CD4-positive, alpha-beta memory T cell (primary cell): ENCODE measurements at places on chromosomes 11 and 22.

DNA sequence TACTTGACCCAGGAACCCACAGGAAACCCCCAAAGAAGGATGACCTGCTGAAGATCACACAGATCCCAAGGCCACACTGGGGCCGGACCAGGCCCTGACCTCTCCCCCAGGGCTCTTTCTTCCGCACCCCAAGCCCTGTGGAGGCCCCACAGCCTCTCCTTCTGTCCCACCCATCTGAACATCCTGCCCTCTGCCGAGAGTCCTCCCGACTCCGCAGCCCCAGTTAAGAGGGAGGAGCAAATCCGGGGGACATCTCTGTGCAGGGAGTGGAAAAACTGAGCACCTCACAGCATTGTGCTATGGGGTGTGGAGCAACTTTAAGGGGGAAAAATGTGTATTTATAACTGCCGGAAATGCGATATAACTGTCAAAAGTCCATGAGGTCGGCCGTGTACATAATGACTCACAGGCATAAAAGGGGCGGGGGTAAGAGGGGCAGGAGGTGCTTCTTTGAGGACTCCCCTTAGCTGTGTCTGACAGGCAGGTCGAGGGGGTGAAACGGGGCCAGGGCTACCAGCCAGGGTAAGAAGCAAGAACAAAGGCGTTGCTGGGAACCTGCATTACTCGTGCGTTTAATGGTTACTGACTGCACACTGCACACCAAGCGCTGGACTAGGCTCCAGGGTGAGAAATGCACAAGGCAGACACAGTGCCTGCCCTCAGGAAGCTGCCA is 57.2 kb downstream of the WNT11 start:
- no peak for DNase-seq

DNA sequence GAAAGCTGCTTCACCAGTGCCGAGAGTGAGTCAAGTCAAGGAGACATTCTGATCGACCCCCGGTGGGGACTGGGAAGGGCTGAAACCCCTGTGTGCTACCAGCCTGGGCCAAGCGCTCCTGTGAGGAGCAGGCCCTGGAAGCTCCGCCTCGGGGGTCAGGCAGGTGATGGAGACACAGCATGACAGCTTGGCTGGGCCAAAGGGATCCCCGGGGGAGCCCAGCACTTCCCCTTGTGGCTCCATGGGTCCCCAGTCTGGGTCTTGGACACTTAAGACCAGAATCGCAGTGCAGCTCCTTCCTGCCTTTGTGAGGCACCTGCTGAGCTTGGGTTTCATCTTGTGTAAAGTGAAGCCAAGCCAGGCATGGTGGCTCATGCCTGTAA is 89.2 kb downstream of the MORC2 start:
- no peak for DNase-seq

- no peak for DNase-seq
These were observed 68.9 kb downstream of the MTMR3 start for GRCh38 chr22:29951791-29952413.

GRCh38 chr11:78195917-78196560 is 7.3 kb downstream of the USP35 start:
- no peak for DNase-seq

- DNase-seq, result no peak
These were observed 421 bp downstream of the SLC15A3 start for GRCh38 chr11:60951606-60951903.

DNA sequence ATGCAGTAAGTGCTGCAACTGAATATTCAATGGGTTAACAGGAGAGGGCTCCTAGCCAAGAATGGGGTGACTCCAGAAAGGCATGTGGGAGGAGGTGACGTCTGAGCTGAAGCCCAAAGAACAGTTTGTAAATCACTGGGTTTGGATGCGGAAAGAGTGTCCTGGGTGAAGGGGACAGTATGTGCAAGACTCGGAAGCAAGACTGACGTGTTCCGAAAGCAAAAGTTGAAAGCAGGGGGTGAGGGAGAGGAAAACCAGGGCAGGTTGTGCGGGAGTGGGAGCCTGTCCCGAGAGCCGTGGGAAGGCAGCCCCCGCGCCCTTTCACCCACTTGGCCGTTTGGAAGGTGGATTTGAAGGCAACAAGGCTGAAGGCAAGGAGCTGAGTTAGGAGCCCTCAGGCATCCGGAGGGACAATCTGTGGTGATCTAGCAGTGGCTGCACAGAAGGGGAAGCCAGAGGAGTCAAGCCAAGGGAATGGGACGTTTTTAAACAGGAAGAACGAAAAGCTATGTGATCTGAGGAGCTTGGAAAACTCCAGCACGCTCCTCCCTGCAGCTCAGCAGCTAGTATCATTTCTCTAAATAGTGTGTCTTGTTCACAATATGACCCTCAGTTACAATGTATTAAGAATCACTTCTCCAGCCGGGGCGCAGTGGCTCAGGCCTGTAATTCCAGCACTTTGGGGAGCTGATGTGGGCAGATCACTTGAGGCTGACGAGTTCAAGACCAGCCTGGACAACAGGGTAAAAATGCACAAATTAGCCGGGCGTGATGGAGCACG is 7.7 kb downstream of the SLC25A18 start:
- no peak for DNase-seq

DNA sequence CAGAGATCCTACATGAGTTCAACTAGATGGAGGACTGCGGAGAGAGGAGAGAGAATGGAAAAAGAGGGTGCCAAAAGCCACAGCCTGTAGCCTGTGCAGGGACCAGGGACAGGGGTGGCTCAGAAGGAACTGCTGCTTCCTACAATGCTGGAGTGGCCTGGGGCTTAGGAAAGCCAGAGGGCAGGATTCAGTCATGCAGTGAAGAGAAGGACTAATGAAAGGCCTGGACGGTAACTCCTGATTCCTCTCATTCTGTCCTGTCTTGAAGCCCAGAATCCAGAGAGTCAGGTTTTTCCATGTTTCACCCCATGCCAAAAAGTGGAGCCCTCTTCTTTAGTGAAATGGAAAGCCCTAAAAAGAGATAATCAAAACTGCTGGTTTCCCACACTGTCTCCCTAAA is 48.4 kb upstream of the INCENP start:
- no peak for DNase-seq

DNA sequence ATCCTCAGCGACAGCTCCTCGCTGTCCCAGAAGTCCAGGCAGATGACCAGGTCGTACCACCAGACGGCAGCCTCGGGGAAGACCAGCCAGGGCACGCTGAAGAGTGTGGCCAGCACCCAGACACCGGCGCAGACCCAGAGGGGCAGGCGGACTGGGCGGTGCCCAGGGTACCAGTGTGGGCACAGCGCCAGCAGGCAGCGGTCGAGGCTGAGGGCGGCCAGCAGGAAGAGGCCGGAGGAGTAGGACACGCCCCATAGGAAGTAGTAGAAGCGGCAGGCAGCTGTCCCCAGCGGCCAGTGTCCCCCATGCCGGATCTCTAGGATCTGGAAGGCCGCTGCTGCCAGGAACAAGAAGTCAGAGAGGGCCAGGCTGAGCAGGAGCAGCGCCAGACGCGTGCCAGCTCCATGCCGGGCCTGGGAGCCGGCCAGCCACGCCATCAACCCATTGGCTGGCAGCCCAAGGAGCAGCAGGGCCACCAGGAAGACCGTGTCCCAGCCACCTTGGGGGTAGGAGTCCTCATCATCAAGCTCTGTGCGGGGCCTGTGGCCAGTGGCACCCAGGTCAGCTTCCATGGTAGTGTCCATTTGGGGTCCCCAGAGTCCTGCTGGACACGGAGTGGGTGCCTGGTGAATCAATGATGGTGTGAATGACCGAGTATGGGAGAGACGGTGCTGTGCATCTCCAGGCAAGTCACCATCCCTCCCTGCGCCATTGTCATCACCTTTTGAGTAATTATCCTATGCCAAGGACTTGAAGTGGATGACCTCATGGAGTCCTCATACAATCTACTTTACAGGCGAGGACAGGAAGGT is at the start of gene GPR152:
Gene GPR152 (minus strand): TSS at position 589 of the 812 bp plus-strand sequence. CDS start 5 bp downstream, at position 584.
- no peak for DNase-seq

DNA sequence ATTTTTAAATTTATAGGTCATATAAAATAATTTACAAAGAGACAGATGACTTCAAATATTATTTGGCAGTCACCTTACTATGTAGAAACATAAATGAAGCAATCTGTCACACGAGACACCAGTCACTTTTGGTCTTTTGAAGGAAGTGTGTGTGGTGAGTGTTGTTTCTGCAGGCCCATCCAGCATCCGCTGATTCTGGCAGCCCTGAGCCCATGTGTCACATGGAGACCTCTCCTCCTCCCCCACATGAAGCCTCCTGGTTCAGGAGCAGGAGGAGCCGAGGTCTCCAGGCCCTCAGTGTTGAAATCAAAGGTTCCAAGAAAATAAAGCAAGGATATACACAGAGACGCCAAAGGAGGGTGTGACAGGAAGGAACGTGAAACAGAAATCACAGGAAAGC is 60.1 kb downstream of the ARFGAP3 start:
- no peak for DNase-seq

GRCh38 chr11:104856607-104857006 is 41.7 kb downstream of the CASP12 start:
- no peak for DNase-seq

- no peak for DNase-seq
These were observed 11.0 kb upstream of the GRIK4 start for GRCh38 chr11:120500414-120501071.

DNA sequence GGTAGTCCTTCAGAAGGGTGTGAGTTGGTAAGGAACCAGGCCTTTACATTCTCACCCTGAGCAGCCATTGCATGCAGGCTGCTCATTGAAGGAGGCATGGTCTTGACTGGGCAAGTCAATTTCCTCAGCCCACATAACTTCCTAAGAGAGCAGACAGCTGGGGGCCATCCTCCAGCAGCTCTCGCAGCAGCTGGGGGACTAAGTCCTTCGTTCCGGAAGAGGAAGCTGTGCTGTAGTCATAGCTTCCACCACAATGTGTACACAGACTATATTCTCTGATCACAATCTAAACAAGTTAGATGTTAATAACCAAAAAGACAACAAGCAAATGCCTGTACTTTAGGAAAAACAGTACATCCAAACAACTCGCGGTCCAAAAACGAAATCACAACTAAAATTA is 30.1 kb upstream of the MPPED1 start:
- peak; percentile 22 for DNase-seq

GRCh38 chr11:111729071-111729830 is 36.9 kb downstream of the PPP2R1B start:
- DNase-seq, result no peak

DNA sequence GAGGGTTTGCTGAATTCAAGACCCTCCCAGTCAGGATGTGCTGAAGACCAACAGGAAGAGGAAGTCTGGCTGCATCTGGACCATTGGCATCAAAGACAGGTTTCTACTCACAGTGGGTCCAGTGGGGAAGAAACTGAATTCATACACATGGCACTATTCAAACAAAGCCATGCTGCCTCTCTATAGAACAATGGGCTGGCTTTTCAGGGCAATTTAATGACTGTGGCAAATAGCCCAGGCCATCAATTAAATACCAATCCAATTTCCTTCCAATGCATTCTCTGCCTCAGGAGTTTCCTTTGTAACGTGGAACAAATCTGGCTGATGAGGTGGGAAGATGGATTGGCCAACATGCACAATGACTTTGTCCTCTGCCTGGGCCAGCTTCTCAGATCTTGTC is 98.6 kb downstream of the SEZ6L start:
- no peak for DNase-seq

DNA sequence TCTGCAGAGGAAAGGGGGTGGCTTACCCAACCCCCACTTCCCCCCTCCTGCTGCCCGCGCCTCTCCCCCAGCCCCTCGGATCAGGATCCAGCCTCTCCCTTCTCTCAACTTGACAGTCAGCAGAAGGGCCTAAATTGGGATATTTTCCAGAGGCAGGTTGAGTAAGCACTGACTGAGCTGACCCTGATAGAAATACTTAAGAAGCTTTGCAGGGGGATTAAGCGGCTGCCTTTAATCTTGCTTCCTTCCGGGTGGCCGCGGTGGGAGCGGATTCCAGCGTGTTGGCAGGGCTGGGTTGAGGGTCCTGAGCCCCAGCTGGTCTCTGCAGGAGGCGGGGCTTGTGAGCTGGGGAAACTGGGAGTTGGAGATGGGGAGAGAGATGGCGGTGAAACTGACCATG is 445.2 kb downstream of the NTM start:
- DNase-seq, result no peak

GRCh38 chr11:118609380-118610224 is 2.2 kb downstream of the PHLDB1 start:
- peak; percentile 22 for DNase-seq

GRCh38 chr11:94604482-94604881 is 37.3 kb downstream of the PIWIL4 start:
- DNase-seq, result no peak

GRCh38 chr11:9568854-9569587 is 4.4 kb upstream of the WEE1 start:
- DNase-seq, result peak; percentile 47

- no peak for DNase-seq
These were observed 2.1 kb downstream of the FXYD6 start for GRCh38 chr11:117874253-117874909.

GRCh38 chr22:17775781-17776465 is 1.7 kb upstream of the BID start:
- DNase-seq, result peak; percentile 55

- no peak for DNase-seq
These were observed 139.8 kb upstream of the SNX19 start for GRCh38 chr11:131056036-131056435.

DNA sequence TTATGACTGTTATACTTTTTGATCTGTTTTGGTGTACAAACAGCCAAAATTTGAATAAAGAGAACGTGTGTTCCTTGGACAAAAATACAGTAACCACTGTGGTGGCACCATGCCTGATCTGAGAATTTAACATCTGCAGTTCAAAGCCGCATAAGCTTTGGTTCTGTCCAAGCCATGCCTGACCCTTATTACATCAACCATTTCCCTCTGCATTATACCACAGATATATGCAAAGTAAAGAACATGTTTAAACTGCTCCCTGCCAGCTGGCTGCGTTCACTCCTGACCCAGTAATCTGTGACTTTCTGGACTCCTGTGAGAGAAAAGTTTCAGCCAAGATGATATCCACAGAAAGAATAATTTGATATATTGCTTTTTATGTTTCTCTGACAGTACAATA is 890.5 kb upstream of the ANO3 start:
- DNase-seq, result no peak

- no peak for DNase-seq
These were observed 7.7 kb upstream of the PRRG4 start for GRCh38 chr11:32821917-32822560.

- DNase-seq, result no peak
These were observed 43.9 kb downstream of the ADM start for GRCh38 chr11:10348650-10349280.

GRCh38 chr11:35162745-35163144 is 23.8 kb downstream of the CD44 start:
- DNase-seq, result peak; percentile 70

GRCh38 chr22:37164505-37164887 is 14.8 kb upstream of the IL2RB start:
- no peak for DNase-seq

- no peak for DNase-seq
These were observed 531.2 kb downstream of the KCNA4 start for GRCh38 chr11:29485641-29486040.

- peak; percentile 33 for DNase-seq
These were observed 718 bp downstream of the LTBP3 start for GRCh38 chr11:65557280-65558001.
